HepG2 (cell line): ENCODE measurements at places on chromosomes 5 and 9. TPM values are rescaled to one million over a fixed set of nuclear protein-coding genes. Genes with fewer than 3 reads are reported as not detected.

DNA sequence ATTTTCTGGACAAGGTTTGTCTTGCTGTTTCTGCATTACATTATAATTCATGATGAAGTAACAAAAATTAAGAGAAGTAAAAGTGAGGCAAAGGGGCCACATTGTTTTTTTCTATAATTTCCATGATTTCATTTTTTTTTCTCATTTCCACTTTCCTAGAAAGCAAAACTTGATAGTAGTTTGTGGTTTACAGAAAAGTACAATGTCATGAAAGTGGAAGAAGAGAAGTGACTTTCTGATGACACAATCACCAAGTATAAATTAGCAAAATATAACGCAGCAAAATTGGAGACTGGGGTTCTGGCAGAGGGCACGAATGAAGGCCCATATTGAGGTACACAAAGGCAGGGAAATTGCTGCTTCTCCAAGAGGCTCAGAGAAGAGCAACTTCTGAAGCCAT, 5.0 kb upstream of the IFNA14 start:
- no peaks in the 10 kb centered on the region for H3K27me3 ChIP-seq
- no peak for DNase-seq

DNA sequence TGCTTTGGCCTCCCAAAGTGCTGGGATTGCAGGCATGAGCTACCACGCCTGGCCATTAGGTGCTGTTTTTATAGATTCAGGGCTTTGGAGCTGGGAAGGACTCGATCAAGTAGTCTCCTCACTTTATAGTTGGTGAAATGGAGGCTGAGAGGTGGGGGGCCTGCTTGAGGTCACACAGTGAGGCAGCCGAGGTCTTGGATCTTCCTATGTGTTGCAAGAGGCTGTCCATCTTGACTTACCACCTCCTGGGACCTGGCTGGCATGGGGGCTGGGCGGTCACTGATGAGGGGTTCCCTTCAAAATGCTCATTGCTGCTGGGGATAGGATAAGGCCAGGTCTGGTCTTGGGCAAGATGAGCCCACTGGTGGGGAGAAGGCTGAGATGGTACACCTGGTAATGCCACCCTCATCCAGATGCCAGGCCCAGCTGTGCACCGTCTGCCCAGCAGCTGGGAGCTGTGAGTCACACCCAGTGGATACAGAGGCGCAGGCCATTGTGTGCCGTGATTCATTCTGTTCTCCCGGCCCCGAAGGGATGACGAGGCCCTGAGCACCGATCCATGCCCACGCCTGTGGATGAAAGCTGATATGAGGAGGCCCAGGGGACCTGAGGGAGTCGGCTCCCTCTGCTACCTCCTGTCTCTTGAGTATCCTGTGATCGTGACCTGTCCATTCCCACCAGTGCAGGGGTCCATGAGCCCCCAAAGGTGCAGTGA, 10.5 kb upstream of the NDST1 start:
- H3K4me1 ChIP-seq = peaks cover 67% of the 10 kb centered on the region
- H3K4me3 ChIP-seq = no peak overlapping the region
- no peaks in the 10 kb centered on the region for H3K27me3 ChIP-seq
- H3K27ac ChIP-seq = no peak overlapping the region

DNA sequence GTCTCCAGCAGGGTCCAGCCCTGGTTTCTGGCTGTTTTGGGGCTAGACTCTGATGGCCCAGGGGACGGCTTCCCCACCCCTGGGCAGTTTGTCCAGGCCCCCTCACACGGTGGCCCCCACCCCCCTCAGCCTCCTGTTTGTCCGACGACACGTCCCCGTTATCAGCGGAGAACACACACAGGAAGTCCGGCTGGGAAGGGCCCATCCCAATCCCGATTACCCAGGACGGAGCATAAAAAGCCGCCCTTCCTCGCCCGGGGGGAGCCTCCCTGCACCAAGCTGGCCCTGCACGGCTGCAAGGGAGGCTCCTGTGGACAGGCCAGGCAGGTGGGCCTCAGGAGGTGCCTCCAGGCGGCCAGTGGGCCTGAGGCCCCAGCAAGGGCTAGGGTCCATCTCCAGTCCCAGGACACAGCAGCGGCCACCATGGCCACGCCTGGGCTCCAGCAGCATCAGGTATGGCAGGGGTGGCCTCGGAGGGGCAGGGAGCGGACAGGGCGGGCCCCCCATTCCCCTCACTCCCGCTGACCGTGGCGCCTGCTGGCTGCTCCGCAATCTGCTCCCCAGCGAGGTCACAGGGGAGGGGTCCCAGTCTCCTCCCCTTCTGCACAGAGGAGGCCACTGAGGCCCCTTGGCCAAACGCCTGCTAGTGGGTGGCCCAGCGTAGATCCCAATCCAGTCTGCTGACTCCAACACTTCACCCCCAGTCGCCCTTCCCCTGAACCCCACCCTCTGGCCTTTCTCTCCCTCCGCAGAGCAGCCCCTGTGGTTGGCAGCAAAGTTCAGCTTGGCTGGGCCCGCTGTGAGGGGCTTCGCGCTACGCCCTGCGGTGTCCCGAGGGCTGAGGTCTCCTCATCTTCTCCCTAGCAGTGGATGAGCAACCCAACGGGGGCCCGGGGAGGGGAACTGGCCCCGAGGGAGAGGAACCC, at the start of gene EGFL7:
Gene EGFL7 (plus strand): TSS at position 261 of the 926 bp plus-strand sequence. CDS start 5,367 bp downstream, outside the sequence.
- peaks cover 90% of the 10 kb centered on the region for H3K27me3 ChIP-seq
- DNase-seq = no peak
- no peak within 1 kb of the TSS for H3K27ac ChIP-seq
- peaks cover 22% of the 10 kb centered on the region for H3K4me1 ChIP-seq
- H3K4me3 ChIP-seq = peak within 1 kb of the TSS; percentile 26; the same call in 1 of the 2 replicates

- no peaks in the 10 kb centered on the region for H3K36me3 ChIP-seq
- no peak overlapping the region for H3K4me3 ChIP-seq
- H3K4me1 ChIP-seq = no peaks in the 10 kb centered on the region
- H3K27ac ChIP-seq = no peak overlapping the region
- DNase-seq = no peak
Measured at GRCh38 chr5:41670854-41671479, 160.6 kb upstream of the PLCXD3 start.

- H3K27ac ChIP-seq = no peak overlapping the region
- DNase-seq = no peak
- no peaks in the 10 kb centered on the region for H3K36me3 ChIP-seq
- H3K4me3 ChIP-seq = no peak overlapping the region
Measured at GRCh38 chr9:16611001-16611400, 259.5 kb downstream of the BNC2 start.

- H3K4me1 ChIP-seq = peaks cover 31% of the 10 kb centered on the region
- peak; percentile 9 for DNase-seq
- H3K36me3 ChIP-seq = no peaks in the 10 kb centered on the region
- H3K27ac ChIP-seq = peak overlapping the region; percentile 94
Measured at GRCh38 chr9:104094534-104095015, 466 bp downstream of the SMC2 start.

- H3K27ac ChIP-seq = no peak overlapping the region
- no peak overlapping the region for H3K4me3 ChIP-seq
- DNase-seq = no peak
- peaks cover 7% of the 10 kb centered on the region for H3K4me1 ChIP-seq
- no peaks in the 10 kb centered on the region for H3K36me3 ChIP-seq
- H3K27me3 ChIP-seq = no peaks in the 10 kb centered on the region
Measured at GRCh38 chr5:102863058-102863457, 108.0 kb downstream of the PAM start.

GRCh38 chr9:99663297-99663696, 158.4 kb upstream of the NR4A3 start:
- H3K27ac ChIP-seq = no peak overlapping the region
- H3K4me3 ChIP-seq = no peak overlapping the region
- H3K4me1 ChIP-seq = peaks cover 16% of the 10 kb centered on the region
- no peaks in the 10 kb centered on the region for H3K36me3 ChIP-seq

GRCh38 chr9:88991066-88992034, at the start of gene S1PR3:
Gene S1PR3 (plus strand): TSS chr9:88991468. CDS start chr9:89001201, 9,733 bp downstream.
- H3K27ac ChIP-seq = no peak within 1 kb of the TSS
- H3K27me3 ChIP-seq = peaks cover 24% of the 10 kb centered on the region
- DNase-seq = no peak
- H3K36me3 ChIP-seq = no peaks in the 10 kb centered on the region
- H3K4me1 ChIP-seq = peaks cover 11% of the 10 kb centered on the region; the same call in 1 of the 2 replicates
- H3K4me3 ChIP-seq = peak within 1 kb of the TSS; percentile 26; the same call in 1 of the 2 replicates

GRCh38 chr9:15272377-15272928, 34.6 kb downstream of the TTC39B start:
- H3K27me3 ChIP-seq = no peaks in the 10 kb centered on the region
- peaks cover 23% of the 10 kb centered on the region for H3K4me1 ChIP-seq

DNA sequence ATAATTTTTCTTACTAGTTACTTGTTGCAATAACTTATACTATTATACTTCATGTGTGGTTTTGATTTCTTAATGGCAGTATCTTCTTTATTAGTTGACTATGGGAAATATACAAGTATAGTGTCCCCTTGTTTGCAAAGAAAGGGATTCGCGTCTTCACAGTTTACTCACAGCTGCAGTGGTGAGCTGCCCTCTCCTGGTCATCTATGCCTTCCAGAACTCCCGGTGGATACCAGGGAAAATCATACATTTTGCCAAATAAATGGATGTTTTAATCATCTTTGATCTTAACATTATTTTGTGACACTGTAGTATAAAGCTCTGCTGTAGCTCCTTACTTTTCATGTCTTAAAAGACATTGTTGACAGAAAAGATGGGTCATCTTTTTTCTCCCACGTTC, 142.0 kb downstream of the ZCCHC7 start:
- H3K27ac ChIP-seq = no peak overlapping the region
- H3K4me3 ChIP-seq = no peak overlapping the region
- no peak for DNase-seq
- no peaks in the 10 kb centered on the region for H3K27me3 ChIP-seq
- no peaks in the 10 kb centered on the region for H3K4me1 ChIP-seq

GRCh38 chr5:172798422-172799215, 27.6 kb upstream of the DUSP1 start:
- no peaks in the 10 kb centered on the region for H3K27me3 ChIP-seq
- DNase-seq = no peak
- H3K4me3 ChIP-seq = no peak overlapping the region
- H3K36me3 ChIP-seq = no peaks in the 10 kb centered on the region
- no peak overlapping the region for H3K27ac ChIP-seq

DNA sequence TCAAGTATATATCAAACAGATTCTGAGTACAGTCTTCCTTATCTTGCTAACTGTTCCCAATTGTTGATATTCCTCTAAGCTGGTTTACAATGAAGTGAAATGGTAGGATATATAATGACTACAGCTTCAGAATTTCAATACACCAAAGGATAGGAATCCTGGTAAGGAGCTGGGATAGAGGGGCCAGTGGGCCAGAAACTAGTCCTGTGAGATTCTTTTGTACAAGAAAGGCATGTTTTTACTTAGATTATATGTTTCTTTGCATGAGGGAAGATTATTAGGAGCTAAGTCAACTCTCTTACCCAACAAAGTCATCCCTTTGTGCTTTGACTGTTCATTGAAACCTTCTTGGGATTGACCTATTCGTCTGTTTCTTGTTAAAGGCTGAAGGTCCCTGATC, 435.7 kb downstream of the PLK2 start:
- H3K27ac ChIP-seq = no peak overlapping the region
- no peaks in the 10 kb centered on the region for H3K36me3 ChIP-seq
- H3K4me1 ChIP-seq = no peaks in the 10 kb centered on the region
- no peak overlapping the region for H3K4me3 ChIP-seq
- no peaks in the 10 kb centered on the region for H3K27me3 ChIP-seq

DNA sequence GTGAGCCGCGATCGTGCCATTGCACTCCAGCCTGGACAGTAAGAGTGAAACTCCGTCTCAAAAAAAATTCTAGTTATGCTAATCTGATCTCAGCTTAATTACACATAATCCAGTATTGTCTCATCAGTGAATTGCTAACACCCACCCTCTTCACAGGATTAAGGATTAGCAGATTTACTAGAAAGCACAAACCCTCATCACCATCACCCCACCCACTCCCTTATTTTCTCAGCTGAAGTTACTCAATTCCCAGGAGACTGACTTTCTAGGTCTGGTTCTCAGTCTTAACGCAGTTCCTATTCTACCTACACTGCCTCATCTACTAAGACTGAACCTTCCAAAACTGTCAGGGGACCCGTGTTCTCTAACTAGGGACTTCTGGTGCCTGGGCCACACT, 9.0 kb downstream of the TOR1B start:
- H3K4me1 ChIP-seq = peaks cover 23% of the 10 kb centered on the region
- H3K27me3 ChIP-seq = no peaks in the 10 kb centered on the region
- H3K36me3 ChIP-seq = peaks cover 27% of the 10 kb centered on the region; the same call in 2 of the 3 replicates

Gene MSMP
- total RNA-seq = 0.24 and 0.49 TPM in 2 replicates

Gene CDC20B
- total RNA-seq = not detected in 2 replicates

Gene MACIR
- 4.4 and 5.5 TPM in 2 replicates for total RNA-seq

Gene FAM200C
- total RNA-seq = 4.7 and 6.4 TPM in 2 replicates

Gene IRX2
- not detected in 2 replicates for total RNA-seq

Gene FSTL4
- total RNA-seq = 1.9 and 2.1 TPM in 2 replicates

Gene SCGB3A2
- not detected in 2 replicates for total RNA-seq

Gene DMRT3
- total RNA-seq = not detected in 2 replicates

Gene ASPN
- not detected in 2 replicates for total RNA-seq

Gene TSSK1B
- total RNA-seq = not detected in 2 replicates

Gene IL7R
- not detected in 2 replicates for total RNA-seq
